ENCODE measurements at places on chromosomes 6 and 20. TPM values are rescaled to one million over a fixed set of nuclear protein-coding genes. Genes with fewer than 3 reads are reported as not detected.

DNA sequence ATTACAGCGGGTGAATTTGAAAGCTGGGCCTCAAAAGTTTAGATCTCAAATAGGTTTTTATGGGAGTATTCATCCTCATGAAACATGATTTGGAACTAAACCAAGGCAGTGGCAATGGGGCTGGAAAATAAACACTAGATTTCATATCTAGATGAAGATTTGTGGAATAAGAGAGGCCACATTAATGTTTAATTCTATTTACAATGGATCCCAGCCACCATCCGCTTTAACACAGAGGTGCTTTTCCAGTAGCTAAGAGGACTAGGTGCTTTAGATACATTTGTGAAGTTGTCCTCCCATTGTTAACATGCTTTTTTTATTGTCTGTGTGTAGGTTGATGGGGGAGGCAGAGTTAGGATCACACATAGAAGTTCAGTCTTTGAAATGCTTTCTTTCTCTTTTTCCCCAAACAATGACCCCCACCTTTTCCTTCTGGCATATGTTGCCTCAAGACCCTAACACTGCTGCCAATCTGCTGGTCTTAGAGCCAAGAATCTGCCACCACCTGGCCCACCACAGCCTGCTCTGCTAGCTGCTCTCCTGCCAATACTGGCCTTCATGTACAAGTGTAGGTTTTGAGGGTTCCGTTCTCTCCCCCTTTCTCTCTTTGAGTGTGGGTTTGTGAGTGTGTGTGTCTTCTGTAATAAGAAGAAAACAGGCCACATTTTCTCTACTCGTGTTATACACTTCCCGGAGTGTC lies 27.8 kb upstream of the GFRAL start:
- DNase-seq = no peak

Gene CUL9
- polyA plus RNA-seq = 40.2 TPM

- no peak for DNase-seq
Measured at GRCh38 chr6:44651604-44652003, 264.1 kb downstream of the CDC5L start.

Gene CYP21A2
- 0.87 TPM for polyA plus RNA-seq

DNA sequence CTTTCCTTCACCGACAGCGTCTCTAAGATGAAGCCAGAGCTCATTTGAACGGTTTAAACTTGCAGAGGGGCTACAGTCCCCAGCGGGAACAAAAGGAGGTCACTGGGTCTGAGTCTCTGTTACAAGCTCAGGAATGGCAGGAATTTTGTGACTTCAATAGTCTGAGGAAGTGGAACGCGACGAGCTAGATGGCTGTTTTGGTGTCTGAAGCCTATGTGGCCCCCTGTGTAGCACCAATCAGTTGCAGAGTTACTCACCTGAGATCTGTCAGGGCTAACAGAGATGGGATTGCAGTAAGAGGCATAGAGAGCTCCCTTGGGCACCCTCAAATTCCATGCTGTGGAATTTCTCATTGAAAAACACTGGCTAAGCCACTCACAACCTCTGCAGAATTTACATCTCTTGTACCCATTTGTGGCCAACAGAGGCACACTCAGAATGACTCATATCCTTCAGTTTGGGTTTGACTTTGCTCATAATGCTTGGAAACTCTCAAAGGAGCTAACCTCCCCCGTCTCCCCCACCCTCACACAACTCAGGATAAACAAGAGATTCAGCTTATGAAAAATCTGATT lies 7.1 kb upstream of the TCP11 start:
- DNase-seq = no peak
